ENCODE measurements at places on chromosomes 13 and 19.

DNA sequence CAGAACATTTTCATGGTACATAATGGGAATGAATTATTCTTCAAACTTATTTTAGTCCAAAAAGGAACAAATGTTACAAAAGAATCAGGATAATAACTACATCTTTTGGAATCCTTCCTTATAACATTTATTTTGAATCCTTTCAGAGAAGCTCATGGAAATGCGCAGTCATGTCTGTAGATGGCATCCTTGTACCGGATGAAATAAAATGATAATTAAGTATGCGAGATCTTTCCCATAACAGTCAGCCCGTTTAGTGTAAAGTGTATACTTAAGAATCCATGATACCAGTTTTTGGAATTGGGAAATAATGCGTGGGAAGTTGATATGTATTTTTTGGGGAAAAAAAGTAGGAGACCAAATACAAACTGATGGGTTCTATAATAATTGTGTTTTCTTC, 418.8 kb downstream of the GPC5 start:
- no peak for DNase-seq

- no peak for DNase-seq
These were observed 16.8 kb downstream of the SAMD4B start for GRCh38 chr19:39359026-39359425.

GRCh38 chr13:46158983-46159382, 23.0 kb downstream of the LCP1 start:
- no peak for DNase-seq

- DNase-seq: no peak
These were observed 36.9 kb downstream of the EFNB2 start for GRCh38 chr13:106498571-106498970.

Data from fibroblast of skin of left quadriceps (primary cell).